ENCODE measurements at places on chromosomes 11 and 22. TPM values are rescaled to one million over a fixed set of nuclear protein-coding genes. Genes with fewer than 3 reads are reported as not detected.

DNA sequence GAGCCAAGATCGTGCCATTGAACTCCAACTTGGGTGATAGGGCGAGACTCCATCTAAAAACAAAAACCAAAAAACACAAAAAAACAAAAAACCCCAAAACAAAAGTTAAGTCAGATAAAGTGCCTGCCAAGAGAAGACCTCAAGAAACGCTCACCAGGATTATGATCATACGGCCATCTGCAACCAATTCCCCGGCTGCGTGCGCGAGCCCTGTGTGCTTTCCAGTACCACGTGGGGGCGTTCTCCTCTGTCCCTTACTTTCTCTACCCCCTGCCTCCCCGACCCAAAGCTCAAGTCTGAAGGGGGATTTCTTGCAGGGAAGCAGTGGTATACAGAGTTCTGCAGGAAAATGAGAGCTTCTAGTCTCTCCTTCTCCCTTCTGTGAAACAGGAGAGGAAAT lies 10.5 kb upstream of the RPS19BP1 start:
- no peak for DNase-seq

- no peak for DNase-seq
Observed at GRCh38 chr22:36069368-36069767, 40.7 kb upstream of the RBFOX2 start.

- DNase-seq: peak; percentile 58
Observed at GRCh38 chr22:46739094-46739870, 1.2 kb upstream of the CERK start.

Gene PRSS23
- total RNA-seq: 5.4 TPM

DNA sequence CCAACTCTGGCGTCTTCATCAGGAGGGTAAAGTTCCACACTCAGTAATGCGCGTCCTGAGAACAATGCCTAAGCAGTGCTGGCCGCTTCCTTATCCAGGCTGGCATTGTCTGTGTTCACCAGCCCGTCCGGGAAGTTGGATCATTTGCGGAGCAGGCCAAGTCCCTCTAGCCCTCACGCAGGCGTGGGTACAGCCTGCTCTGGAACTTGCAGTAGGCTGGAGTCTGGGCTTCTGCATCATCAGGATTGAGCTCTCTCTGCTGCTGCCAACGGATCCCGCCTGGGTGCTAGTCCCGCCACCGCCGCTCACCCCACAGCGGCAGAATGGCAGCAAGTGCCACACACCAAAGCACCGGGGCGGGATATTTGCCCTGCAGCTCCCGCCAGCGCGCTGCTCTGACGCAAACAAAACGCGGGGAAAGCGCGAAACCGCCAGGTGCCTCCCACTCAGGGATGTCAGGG lies 29.0 kb downstream of the GLYATL1 start:
- DNase-seq: no peak

GRCh38 chr11:68347841-68348240 lies 35.5 kb downstream of the LRP5 start:
- DNase-seq: no peak

Gene KIAA1671
- 10.5 TPM for total RNA-seq

- DNase-seq: no peak
Observed at GRCh38 chr11:88494848-88495247, 157.3 kb upstream of the CTSC start.

Gene NAA40
- 29.9 TPM for total RNA-seq

GRCh38 chr11:110131386-110132123 lies 38.4 kb downstream of the ZC3H12C start:
- DNase-seq: no peak

DNA sequence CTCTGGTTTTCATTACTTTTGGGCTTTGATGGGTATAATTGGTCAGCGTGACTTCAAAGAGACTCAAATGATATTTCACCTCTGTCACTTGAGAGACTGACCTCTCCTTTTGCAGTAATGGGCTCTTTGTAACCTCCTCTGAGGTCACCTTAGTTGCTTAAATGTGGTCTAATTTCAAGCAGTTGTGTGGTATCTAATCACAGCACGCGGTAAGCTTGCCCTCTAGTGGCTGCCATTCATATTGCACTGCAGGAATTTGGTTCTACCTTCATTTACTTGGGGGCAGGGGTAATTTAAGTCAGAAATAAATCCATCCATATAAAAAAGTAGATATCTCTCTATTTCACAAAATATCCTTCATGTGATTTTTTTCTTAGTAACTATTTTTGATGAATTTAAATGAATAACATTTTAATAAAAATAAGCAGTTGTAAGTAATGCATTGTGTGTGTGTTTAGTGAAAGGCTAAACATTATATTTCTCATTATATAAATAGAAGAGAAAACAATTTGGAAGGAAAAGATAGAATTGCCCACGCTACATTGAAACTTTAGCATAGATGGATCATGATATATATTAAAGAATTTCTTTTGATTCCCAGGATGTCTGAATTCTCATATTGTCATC lies 55.0 kb upstream of the ANO3 start:
- DNase-seq: peak; percentile 20

Gene ARRB1
- total RNA-seq: 19.3 TPM

DNA sequence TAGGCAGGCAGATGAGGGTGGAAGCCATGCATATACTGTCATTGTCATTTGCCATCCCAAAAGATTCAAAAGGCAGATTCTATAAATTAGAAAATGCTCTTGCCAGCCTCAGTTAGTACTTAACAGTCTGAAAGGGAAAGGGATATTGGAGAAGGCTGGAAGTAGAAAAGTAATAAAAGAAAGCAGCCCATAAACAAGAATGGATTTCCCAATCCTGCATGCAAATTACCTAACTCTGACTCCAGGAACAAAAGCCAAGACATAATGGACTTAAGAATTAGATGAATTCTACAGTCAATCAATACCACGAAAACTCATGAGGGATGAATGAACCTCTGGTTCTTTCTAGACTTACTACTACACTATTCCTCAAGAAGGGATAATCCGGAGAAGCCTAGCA lies 5.9 kb downstream of the PAK1 start:
- DNase-seq: no peak

Gene GAB4
- total RNA-seq: not detected

DNA sequence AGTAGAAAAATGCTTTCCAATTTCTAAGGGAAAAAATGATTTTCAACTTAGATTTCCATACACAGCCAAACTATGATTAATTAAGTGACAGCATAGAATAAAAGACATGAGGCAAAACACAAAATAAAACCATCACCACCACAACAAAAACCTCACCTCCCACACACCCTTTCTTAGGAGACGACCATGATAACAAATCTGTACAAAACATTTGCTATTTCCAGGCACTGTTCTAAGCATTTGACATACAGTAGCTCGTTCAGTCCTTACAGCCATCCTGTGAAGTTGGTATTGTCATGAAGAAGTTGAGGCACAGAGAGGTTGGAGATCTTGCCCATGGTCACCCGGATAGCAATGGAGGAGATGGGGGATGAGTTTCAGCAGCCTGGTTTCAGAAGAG lies 8.7 kb downstream of the SPI1 start:
- DNase-seq: no peak

- DNase-seq: no peak
Observed at GRCh38 chr11:30984442-30984816, 385.1 kb downstream of the DCDC1 start.

DNA sequence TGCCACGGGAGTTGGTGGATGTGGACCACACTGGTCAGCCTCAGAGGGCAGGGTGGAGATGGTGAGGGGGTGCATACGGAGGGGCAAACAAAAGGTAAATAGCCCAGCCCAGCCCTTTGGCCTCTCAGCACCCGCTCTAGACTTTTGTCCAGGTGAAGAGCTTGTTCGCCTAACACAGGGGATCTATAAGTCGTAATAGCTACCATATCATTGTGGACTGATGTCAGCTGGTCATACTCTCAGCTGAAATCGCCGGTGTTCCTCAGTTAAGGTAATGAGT lies 27.0 kb upstream of the TREH start:
- DNase-seq: no peak

- DNase-seq: no peak
Observed at GRCh38 chr11:12853652-12854296, 155.3 kb upstream of the RASSF10 start.

GRCh38 chr22:27919942-27920755 lies 1.1 kb upstream of the PITPNB start:
- no peak for DNase-seq

Data from activated T-helper 2 cell treated with anti-CD3 and anti-CD28 coated beads, Interferon-gamma antibody, Interleukin-2, Interleukin-4, amounts not matched to agents 10 μg/mL and 5 μg/mL and 100 μg/mL, durations not matched to agents 14 hours and 24 hours and 36 hours (primary cell).